ENCODE measurements at places on chromosomes 6 and 20. TPM values are rescaled to one million over a fixed set of nuclear protein-coding genes. Genes with fewer than 3 reads are reported as not detected.

DNA sequence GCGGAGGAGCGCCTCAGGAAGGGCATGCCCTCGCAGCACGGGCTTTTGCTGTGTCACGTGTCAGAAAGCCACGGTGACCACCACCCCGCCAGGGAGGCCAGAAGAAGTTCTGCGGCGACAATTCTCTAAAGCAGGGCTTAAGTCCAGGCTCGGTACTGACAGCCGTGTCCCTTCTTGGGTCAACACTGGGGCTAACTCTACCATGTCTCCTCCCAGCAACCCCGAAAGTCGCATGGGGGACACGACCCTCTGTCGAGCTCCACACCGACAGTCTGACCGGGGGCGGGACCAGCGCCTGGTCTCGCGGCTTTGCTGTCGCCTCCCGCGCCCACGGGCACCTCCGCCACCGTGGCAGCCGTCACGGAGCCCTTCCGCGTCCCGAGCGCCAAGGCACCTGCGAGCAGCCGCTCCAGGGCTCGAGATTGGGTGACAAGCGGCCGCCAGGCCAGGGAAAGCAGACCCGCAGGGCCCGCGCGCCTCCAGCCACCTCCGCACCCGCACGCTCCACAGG lies 534 bp downstream of the NANP start:
- DNase-seq: no peak

- DNase-seq: no peak
Observed at GRCh38 chr6:12189661-12190060, 100.5 kb upstream of the EDN1 start.

- peak; percentile 2 for DNase-seq
Observed at GRCh38 chr6:73923905-73924485, 228.0 kb downstream of the CD109 start.

GRCh38 chr6:41025966-41026530 lies 13.0 kb downstream of the UNC5CL start:
- no peak for DNase-seq

DNA sequence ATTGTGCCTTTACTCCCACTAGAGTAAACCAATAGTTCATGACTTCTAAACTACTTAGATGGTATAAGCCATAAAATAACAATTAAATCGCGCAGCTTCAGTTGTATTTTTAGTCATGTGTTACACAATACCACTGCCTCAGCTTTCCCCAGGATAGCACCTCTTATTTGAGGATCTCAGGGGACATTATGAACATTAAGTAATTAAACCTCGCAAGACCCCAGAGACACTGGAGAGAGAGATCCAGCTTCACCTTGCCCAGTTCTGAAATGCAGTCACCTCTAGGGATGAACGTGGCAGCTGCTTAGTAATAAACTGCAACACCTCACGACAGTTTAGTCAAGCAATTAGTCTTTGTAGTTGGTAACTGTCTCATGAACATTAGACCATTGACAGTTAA lies 87.1 kb downstream of the CFAP61 start:
- no peak for DNase-seq

DNA sequence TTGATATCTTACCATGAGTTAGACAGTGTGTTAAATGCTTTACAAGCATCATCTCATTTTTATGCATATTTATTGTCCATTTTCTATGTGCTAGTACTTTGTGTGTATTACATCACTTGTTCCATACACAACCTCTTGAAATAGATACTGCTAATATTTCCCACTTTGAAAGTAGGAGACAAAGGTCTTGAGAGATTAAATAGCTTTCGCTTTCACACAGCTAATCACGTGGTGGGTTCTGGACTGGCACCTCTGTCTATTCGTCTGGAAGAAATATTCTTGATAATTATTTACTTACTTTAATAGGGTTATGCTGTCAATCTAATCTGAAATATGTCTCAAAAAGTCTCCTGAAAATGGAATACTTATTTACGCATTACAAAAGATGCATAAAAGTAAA lies 30.2 kb downstream of the EPHA7 start:
- no peak for DNase-seq

- DNase-seq: peak; percentile 94
Observed at GRCh38 chr6:8108031-8108660, 5.8 kb upstream of the EEF1E1 start.

Gene MOG
- total RNA-seq: not detected

Gene VNN1
- 0.13 TPM for total RNA-seq

Measured in bronchial epithelial cell (primary cell).